ENCODE measurements at places on chromosomes 6 and 20. TPM values are rescaled to one million over a fixed set of nuclear protein-coding genes. Genes with fewer than 3 reads are reported as not detected.

- no peak for DNase-seq
Measured at GRCh38 chr6:34549026-34549803, 6.9 kb downstream of the SPDEF start.

ABCC10 gene
- 4.5 TPM for total RNA-seq

GRCh38 chr20:45779011-45779915, 12.4 kb downstream of the WFDC3 start:
- peak; percentile 100 for DNase-seq

- DNase-seq, result peak; percentile 64
Measured at GRCh38 chr6:158654498-158654897, 4.6 kb downstream of the SYTL3 start.

DNA sequence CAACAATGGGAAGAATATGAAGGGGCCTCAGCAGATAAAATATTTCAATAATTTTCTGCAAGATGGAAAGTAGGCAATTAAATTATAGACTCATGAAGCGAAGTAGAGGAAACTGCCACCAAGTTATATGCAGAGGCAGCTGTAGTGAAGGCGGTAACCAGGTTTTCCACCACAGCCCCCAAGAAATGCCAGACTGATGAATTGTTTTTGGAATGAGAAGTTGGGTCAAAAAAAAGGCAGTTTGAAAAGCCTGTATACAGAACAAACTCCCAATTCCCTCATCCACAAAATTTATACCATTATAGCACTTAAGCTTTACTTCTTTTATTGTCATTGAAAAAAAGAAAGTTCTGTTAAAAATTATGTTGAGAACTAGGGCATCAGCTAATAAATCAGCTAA, 45.3 kb downstream of the ELOVL4 start:
- DNase-seq, result no peak

TMEM63B gene
- total RNA-seq, result 6.2 TPM

LPA gene
- total RNA-seq, result not detected

TREM1 gene
- total RNA-seq, result not detected

- no peak for DNase-seq
Measured at GRCh38 chr20:63522981-63523611, 2.5 kb downstream of the PPDPF start.

SNAI1 gene
- total RNA-seq, result not detected

DNA sequence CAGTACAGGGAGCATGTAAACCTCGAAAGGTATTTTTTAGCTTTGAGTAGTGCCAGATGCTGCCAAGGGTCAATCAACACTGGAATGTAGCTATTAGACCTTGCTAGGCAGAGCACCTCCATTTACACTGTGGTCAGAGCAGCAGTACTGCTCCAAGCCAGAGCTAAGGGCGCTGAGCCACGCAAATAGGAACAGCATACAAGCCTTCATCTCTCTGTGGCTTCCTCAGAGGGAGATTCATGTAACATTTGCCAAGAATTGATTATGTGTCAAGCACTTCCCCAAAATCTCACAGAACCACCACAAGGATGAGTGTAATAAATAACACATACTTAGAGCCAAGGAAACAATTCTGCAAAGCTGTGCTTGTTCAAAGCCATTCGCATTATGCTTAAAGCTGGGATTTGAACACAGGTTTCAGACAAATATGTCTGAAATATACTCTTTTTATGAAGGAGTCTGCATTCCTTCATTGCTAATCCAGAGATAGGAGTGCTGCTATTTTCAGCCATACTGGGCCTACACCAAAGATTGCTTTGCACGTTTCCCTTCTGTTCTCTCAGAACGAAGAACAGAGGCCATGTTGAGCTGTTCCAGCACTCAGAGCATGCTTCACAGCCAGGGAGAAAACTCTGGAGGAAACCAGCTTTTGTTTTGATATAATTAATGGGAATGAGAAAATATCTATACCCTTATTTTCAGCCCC, 97.7 kb downstream of the SLC16A10 start:
- no peak for DNase-seq

DNA sequence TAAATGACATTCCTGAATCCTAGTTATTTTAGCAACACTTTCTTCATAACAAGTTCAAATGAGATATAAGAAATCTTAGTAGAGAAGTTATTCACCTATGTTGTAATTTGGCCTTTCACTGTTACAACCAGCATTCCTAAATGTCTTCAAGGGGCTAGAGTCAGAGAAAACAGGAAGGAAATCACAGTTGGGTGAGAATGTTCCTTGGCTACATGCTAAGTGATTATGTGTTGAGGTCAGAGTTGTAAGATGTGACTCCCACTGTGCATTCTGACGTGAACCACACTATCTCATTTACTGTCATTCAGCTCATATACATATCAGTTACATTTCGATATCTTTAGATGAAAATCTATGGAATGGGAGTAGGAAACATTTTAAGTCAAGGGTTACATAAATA, 51.0 kb upstream of the MLIP start:
- no peak for DNase-seq

DNA sequence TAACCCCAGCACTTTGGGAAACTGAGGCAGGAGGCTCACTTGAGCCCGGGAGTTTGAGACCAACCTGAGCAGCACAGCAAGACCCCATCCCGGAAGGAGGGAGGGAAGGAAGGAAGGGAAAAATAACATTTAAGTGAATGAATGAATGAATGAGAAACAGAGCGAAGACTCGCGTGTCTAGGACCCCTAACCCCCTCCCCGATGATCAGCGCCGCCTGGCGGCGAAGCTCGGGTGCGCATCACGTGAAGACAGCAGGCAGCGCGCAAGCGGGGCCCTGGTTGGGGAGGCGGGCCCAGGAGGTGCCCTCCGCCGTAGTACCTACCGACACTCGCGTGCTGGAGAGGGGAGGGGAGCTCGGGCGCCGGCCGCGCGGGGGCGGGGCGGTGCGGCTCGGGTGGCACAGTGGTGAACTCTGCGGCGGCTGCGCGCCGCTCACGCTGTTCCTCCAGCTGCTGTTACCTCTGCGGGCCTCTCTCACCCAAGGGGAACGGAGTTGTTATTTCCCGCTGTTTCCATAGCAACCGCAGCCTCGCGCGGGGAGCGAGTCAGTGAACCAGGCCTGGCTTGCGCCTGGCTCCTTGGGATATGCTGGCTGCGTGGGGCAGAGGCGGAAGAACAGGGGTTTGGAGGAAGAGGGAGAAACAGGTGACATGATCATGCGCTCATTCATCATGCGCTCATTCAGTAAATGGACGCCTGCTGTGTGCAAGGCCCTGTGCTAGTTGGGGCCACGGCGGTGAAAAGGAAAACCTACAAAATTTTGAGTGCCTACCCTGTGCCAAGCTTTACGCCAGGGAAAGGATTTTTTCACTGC, 2.0 kb upstream of the DCDC2 start:
- peak; percentile 99 for DNase-seq

GRCh38 chr20:50210066-50210619, 19.5 kb downstream of the CEBPB start:
- DNase-seq, result no peak

GRCh38 chr6:137712587-137712986, 154.5 kb upstream of the TNFAIP3 start:
- DNase-seq, result no peak

CRISP3 gene
- total RNA-seq, result not detected

- no peak for DNase-seq
Measured at GRCh38 chr6:3509336-3509735, 52.5 kb upstream of the SLC22A23 start.

DNA sequence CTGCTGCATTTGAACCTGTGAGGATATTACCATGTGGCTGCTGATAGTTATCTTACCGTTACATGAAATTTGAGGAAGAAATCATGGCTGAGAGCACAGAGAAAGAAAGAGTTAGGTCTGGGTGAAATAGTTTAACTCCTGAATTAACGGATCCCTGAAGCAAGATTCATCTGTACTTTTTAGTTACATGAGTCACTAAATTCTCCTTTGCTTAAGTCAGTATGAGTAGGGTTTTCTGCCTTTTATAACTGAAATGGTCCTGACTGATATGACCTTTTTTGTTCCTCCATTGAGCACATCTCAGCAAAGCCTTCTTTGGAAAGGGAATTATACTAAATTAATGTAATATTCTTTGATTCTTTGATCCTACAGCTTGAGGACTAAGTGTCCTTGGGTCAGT, 333.3 kb upstream of the ZFP64 start:
- DNase-seq, result no peak

DNA sequence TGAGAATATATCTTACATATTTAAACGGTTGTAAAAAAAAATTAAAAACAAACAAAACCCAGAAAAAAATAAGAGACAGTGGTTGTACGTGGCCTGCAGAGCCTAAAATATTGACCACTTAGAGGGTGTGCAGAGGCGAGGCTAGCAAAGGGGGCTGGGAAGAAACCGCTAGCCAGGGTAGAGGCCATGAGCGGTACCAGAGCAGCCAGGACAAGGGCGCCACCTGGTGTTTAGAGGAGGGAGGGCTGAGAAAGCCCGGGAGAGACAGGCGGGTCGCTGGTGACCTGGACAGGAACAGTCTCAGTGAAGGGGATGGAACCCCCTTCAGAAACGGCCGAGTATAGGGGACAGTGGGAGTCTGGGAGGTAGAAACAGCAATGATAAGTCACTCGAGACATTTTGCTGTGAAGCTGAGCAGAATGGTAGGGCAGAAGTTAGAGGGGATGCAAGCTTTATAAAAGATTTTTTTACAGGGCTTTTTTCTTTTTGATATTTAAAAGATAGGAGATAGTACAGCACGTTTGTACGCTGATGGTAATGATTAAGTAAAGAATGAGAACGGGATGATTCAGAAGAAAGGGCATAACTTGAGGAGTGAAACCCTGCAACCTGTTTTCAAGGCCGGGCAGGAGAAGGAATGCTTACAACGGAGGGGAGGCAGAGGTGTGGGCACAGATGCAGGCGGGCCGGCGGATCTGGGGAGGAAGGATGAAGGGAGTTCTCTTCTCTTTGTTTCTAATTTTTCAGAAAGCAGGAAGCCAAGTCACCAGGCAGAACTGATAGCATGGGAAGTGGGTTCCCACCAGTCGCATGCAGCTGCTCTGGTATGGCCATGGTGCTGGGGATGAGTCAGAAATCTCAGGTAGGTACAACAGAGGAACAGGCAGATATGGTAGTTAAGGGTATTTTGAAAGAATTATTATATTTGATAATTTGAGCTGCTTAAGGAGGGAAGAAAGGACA, 76.2 kb downstream of the FAM229B start:
- DNase-seq, result no peak

HLA-DQB1 gene
- total RNA-seq, result not detected

GRCh38 chr6:108518714-108519576, 41.8 kb upstream of the FOXO3 start:
- DNase-seq, result peak; percentile 15

DNA sequence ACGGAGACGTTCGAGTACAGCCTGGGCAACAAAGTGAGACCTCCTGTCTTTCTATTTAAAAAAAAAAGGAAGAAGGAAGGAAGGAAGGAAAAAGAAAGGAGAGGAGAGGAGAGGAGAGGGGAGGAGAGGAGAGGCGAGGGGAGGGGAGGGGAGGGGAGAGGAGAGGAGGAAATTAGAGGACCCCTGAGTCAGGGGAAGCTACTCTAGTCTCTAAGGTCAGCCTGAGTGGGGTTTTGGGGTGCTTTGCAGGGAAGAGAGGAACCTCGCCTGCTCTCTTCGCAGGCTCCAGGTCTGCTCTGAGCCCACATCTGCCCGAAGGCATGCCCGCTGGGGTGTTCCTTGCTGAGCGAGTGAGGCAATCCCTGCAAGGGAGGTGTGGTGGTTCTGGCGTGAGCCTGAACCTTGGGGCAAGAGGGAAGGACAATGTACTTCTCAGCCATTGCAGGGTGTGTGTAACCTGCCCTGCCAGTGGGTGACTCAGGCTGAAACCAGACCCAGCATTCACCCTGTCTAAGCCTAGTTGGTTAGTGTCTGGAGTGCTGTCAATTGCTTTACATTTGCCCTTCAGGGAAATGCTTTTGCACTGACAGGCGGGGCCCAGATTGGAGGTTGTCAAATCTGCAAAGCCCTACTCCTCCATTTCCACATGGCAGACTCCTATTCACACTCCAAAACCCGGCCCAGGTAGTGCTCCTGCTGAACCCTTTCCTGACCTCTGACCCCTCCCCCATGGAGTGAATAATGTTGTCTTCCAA, 15.3 kb upstream of the MMP9 start:
- peak; percentile 81 for DNase-seq

DNA sequence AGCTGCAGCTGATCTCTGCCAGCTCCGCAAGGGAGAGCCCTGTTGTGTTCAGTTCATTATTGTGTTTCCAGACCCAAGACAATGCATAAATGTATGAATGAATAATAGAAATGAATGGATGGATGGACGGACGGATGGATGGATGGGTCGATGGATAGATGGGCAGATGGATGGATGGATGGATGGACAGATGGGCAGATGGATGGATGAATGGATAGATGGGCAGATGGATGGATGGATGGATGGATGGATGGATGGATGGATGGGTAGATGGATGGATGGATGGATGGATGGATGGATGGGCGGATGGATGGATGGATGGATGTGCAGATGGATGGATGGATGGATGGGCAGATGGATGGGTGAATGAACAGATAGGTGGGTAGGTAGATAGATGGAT, 16.7 kb upstream of the LSM14B start:
- DNase-seq, result no peak

GRCh38 chr6:71228461-71229041, 60.1 kb upstream of the OGFRL1 start:
- no peak for DNase-seq

DNA sequence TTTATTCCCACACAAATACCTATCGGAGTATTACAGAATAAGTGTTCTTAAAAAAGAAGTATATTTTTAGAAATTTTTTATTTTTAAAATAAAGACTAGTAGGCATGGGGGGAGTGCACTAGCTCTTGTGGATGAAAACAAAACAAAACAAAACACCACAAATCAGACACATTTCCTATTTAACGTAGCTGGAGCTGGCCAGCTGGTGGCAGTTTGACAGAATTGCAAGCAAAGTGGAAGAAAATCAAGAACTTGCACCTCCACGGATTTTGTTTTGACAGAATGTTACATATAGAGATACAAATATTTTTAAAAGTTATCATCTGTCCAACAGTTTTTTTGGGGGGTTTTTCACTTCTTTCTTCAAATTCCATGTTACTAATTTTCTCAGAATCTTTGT, 63.6 kb upstream of the SNRPB2 start:
- no peak for DNase-seq

DNA sequence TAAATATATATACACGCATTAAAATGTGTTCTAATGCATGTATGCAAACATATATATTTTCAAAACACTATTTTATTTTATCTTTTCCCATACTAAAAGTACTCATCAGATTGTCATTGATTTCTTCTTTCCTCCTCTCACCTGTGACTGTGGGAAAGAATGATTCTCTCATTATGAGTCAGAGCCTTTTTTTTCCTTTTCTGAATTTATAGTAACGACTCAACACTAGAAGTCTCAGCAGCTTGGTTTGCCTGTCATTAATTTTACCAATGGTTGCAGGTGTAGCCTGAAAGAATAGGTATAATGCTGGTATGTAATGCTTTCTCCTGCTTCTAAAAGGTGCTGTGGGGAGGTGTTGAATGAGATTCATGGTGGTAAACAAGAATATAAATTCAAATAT, 328.7 kb downstream of the UTRN start:
- peak; percentile 16 for DNase-seq

SNX14 gene
- 110 TPM for total RNA-seq

- no peak for DNase-seq
Measured at GRCh38 chr6:88422831-88423230, 256.7 kb upstream of the CNR1 start.
